Suppressor macrophage treated with lipopolysaccharide for 1 hour (primary cell): ENCODE measurements at places on chromosomes 6 and 20.
A peak's percentile ranks its signal among the peaks of the same experiment; 100 is the strongest.

GRCh38 chr6:29908341-29908662 is 34.0 kb upstream of the HLA-A start:
- no peak for DNase-seq

GRCh38 chr6:1327630-1328029 is 15.7 kb downstream of the FOXQ1 start:
- DNase-seq, result no peak

DNA sequence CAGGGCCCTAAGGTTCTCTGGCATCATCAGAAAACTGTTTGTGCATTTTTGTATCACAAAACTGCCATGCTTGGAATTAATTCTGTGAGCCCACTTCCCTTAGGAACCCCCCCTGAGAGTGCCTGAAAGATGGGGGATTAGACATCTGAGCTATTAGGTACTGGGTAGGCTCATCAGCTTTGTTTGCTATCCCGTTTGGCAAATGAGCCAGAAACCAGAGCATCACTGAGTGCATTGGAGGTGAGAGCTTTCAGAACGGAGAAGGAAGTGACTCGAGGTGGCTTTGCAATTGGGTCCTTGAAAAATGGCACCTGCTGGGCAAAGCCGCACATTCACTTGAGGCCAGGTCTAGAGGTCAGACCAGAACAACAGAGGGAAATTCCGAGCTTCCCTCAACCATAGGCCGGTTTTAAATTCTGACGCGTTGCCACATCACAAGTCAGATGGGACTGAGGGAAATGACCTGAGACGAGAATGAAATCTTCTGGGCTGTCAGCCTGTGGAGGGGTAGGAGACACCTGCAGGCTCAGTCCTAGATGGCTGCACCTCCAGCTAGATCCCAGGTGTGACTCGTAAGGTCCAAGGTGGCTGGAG is 8.4 kb upstream of the GLP1R start:
- DNase-seq, result no peak

DNA sequence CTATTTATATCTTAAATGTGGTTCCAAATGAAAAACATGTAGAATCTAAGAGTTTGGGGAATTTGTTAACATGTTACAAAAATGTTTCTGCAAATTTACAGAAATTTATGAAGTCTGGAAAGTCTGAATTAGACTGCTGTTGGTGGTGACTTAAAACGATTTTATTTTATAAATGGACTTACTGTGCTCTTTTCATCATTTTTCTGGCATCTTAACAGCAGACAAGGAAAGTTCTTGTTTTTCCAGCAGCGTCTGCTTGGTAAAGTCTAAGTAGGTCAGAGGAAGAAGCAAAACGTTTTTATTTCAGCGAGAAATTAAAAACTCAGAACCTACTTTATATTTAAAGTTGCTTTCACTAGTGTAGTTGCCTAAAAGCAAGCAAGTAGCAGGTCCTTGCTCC is 48.6 kb upstream of the COL9A1 start:
- DNase-seq, result no peak

DNA sequence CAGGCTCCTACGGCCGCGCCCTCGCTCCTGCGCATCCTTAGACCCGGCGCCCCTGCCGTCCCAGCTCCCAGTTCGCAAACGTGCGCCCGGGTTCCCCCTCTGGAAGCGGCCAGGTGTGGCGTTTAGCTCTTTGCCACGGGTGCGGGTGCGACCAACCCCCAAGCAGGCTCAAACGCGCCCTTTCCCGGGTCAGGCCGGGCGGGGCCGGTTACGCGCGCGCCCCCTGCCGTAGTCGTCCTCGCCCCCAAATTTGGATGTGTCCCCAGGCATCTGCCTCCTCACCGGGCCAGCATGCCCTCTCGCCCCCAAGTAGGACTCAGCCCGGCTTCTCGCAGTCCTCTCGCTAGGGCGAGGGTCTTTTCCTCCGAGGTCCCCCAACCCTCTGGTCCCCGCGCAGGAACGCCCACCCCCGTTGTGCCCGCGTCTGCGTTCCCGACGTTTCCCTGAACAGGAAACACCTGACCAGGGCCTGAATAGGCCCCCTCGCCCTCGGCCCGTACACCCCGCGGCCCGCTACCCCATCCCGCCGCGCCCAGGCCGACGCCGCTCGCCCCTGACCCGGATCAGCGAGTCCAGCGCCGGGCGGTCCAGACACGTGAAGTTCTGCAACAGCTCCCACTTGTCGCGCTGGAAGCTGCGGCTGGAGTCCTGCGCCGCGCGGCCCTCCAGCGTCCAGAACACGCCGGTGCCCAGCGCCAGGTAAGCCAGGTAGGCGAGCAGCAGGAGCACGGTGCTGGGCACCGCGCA is 520 bp downstream of the KCNK17 start:
- no peak for DNase-seq

GRCh38 chr6:35970181-35970580 is 49.3 kb upstream of the SRPK1 start:
- peak; percentile 68 for DNase-seq

DNA sequence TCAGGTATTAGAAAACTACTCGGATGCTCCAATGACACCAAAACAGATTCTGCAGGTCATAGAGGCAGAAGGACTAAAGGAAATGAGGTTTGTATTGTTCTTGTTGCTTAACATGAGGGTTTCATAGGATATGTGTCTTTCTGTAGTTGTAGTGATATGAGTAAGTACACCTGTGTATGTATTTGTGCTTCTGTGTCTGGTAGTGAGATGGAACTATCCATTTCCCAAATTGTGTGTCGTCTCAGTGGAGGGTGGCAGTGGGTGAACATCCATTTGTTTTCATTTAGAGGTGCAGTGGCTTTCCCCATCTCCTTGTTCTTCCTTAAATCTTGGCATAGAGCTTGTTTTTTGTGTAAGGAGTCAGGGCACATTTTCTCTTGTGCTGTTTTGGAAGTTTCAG is 8.2 kb downstream of the ASXL1 start:
- no peak for DNase-seq

GRCh38 chr6:159716247-159717096 is 10.8 kb upstream of the WTAP start:
- DNase-seq, result peak; percentile 98

DNA sequence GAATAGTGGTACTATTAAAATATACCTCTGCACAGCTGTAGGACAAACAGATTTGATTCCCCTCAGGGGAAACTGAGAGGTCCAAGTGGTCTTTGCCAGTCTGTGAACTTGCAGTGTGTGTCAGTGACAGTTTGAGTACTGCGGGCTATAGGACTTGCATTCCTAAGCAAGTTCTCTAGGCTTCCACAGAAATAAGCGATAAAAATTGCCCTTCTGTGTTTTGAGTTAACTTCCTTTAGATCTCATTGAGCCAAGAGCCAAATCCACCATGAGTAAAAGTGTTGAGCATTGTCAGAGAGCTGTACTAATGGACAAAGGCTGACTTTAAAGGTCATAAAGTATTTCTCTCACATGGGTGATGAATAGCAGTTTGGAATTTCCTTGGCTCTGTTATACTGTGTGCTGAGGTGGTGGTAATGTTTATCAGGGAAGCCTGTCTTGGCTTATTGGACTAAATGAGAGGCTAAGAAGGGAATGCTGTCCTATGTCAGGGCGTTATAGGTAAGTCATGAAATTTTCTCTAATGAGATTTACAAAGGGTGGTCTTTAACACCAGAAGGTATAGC is 122.6 kb upstream of the MAP3K7 start:
- no peak for DNase-seq

GRCh38 chr6:162026031-162026430 is 701.5 kb downstream of the PRKN start:
- DNase-seq, result no peak

- no peak for DNase-seq
Observed at GRCh38 chr20:50728981-50729874, 2.2 kb upstream of the PARD6B start.

DNA sequence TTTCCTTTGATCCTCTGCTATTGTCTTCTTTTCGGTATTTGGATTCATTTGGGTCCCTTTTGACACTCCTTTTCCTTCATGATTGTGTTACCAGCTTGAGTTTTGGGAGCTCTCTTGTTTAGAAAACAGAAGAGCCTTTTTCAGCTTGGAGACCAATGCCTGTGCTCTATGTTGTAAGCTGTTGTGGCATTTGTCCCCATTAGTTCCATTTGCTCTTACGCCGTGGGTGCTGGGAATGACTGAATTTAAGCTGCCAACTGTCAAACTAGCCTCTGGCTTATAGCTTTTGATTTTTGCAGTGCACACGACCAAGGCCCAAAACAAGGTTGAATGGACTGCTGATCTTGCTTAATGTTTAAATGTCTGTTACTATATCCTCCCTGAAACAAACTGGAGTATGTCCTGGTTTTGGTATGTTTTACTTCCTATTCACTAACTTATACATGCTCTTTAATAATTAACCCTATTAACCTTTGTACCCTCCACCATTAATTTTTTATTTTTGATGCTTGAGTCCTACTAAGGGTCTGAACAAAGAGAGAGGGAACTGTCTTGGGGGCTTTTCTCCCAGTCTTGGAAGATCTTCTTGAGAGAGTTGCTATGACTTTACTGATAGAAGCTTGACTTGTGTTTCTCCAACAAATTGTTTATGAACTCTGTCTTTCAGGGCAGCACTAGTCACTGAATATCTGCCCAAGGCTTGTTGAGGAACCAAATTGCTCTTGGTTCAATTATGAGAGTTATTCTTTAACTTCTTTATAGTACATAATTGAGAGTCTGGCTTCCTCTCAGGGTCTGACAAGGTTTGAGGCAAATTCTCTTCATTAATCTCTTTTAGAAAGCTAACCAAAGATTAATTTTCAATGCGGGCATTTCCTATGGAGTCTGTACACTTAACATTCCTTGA is 100.3 kb upstream of the SIRPG start:
- no peak for DNase-seq

DNA sequence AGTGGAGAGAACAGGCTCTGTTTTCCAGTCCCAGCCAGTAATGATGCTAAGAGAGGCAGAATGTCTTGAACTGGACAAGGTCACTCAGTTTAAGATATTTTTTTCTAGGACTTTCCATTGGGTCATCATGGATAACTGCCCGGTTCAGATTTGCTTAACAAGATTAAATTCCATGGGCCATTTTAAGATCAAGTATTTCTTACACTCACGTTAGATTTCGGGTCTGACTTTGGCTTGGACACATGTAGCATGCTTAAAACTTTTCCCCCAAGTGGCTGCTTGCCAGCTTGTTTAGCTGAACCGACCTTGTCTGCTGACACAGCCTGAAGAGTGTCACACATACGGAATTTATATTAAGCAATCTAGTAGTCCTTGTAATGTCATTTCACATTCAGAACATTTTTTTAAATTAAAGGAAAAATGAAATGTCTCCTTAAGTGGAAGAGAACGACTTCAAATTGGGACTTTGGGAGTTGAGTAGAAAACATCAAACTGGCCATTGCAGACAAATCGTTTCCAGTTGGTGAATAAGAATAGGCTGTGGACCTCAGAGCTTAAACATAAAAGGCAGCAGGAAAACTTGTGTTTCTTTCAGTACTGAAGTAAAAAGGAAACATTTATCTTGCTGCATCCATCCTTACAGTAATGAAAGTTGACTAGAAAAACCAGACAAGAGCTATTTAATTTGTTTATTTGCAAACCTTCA is 29.0 kb downstream of the ARMC2 start:
- DNase-seq, result peak; percentile 32

GRCh38 chr6:53796791-53797190 is 2.0 kb downstream of the LRRC1 start:
- DNase-seq, result peak; percentile 57

DNA sequence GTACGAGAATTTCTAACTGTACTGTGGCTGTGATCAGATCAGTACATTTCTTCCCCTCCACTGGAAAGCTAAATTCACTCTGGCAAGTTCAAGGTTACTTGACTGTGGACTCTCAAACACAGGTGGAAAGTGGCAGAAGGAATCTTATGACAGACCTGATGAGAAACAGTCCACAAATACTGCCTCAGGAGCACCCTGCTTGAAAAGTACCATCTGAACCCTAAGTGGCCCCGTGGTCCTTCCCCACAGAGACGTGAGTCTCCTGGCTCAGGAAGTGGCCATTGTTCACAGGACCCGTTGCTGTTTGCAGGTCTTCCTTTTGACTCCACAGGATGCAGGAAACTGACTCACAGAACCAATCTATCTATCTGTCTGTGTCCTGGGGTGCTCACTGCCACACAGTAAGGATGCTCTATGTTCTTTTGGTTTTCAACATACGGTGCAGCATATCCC is 47.5 kb upstream of the NHSL1 start:
- DNase-seq, result no peak

DNA sequence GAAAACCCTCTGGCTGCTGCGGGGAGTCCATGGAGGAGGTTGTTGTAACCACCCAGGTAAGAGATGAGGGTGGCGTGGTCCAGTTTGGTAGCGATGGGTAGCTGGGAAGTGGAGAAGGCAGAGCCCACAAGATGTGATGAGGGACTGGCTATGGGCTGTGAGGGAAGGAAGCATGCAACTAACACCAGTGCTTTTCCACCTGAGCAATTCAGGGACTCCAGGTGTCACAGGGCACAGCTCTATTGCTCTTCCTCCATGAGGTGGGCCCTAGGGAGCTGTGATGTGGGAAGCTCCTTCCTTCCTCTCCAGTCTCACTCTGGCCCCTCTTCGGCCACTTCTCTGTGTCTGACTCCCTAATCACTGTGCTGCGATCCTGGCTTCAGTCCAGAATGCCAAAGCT is 32.4 kb upstream of the TGM6 start:
- no peak for DNase-seq

GRCh38 chr6:57435475-57436160 is 118.2 kb downstream of the PRIM2 start:
- no peak for DNase-seq

DNA sequence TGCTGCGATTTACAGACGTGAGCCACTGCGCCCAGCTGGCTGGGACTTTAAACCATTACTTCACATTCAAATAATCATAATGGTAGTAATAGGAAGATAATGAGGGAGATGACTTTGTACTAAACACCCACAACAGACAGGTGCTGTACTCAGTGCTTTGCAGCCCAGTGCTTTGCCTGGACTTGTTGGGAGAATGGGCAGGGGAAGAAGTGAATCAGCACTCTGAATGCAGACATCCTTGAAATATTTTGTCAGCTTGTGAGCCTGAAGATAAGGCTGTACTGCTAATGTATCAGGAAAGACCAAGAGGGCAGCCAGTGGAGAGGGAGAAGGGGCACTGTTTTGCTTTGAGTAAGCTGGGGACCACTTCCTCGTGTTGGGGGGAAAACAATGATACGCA is 17.4 kb downstream of the NKX2-2 start:
- no peak for DNase-seq

DNA sequence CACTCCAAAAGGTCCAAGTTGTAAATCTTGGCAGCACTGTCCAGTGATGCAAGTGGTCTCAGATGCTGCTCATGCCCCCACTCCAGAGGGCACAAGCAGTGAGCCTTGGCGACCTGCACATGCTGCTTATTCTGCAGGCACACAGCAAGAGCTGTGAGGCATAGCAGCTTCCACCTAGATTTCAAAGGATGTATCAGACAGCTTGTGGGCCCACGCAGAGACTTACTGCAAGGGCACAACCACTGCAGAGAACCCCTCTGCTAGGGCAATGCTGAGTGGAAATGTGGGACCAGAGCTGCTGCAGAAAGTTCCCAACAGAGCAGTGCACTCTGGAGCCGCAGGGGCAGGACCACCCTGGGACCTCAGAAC is 26.4 kb downstream of the SDHAF4 start:
- no peak for DNase-seq

DNA sequence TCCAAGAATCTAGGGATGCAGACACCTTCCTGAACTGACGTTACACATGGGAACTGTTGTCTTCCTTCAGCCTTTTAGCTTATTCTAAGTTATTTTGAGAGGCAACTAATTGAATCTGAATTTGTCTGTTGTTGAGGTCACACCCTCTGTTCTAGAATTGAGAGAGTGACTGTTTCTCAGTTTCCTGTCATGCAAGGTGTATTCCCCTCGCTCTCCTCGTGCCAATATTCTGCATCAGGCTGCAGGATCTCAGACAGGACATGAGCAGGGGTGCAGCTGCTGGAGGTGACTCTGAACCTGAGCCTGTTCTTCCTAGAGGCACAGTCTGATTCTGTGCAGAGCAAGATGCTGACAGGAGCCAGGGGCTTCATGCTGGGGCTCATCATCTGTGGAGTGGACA is 52.5 kb downstream of the HLA-DPB1 start:
- DNase-seq, result no peak
